Placental epithelial cell (primary cell): ENCODE measurements at places on chromosomes 12 and 14. TPM values are rescaled to one million over a fixed set of nuclear protein-coding genes. Genes with fewer than 3 reads are reported as not detected.

Gene TAS2R31
- total RNA-seq = 3.1 and 7.1 TPM in 2 replicates

Gene CABP1
- 0.33 TPM in 1 of 2 replicates, not detected in the other for total RNA-seq

Gene MEG3
- total RNA-seq = 363 and 1,167 TPM in 2 replicates

Gene PLEKHG7
- not detected in 2 replicates for total RNA-seq

Gene ESR2
- not detected in 2 replicates for total RNA-seq

Gene SMCO3
- total RNA-seq = 11.1 and 29.1 TPM in 2 replicates

Gene EID3
- total RNA-seq = 4.0 and 7.5 TPM in 2 replicates

Gene WNT5B
- total RNA-seq = 7.9 and 12.6 TPM in 2 replicates

Gene EML5
- total RNA-seq = not detected in 2 replicates

Gene JAG2
- 4.2 and 8.6 TPM in 2 replicates for total RNA-seq

Gene MYH6
- total RNA-seq = not detected in 2 replicates

Gene WSB2
- 68.7 and 166 TPM in 2 replicates for total RNA-seq

Gene SLC7A8
- 12.2 and 12.7 TPM in 2 replicates for total RNA-seq

Gene MMP14
- total RNA-seq = 92.7 and 162 TPM in 2 replicates

Gene MYBPC1
- total RNA-seq = not detected in 2 replicates

Gene DLGAP5
- total RNA-seq = 3.5 and 11.1 TPM in 2 replicates

Gene GLIPR1
- 2.0 and 38.4 TPM in 2 replicates for total RNA-seq

Gene GLS2
- under 0.01 TPM in 1 of 2 replicates, not detected in the other for total RNA-seq

Gene ESRRB
- under 0.01 and 0.22 TPM in 2 replicates for total RNA-seq

Gene PAPOLA
- total RNA-seq = 83.6 and 117 TPM in 2 replicates

Gene KRT72
- total RNA-seq = not detected in 2 replicates

Gene OAS1
- not detected in 2 replicates for total RNA-seq

Gene VCPKMT
- total RNA-seq = 7.4 and 7.9 TPM in 2 replicates
